ENCODE measurements at places on chromosomes 5 and 9.

DNA sequence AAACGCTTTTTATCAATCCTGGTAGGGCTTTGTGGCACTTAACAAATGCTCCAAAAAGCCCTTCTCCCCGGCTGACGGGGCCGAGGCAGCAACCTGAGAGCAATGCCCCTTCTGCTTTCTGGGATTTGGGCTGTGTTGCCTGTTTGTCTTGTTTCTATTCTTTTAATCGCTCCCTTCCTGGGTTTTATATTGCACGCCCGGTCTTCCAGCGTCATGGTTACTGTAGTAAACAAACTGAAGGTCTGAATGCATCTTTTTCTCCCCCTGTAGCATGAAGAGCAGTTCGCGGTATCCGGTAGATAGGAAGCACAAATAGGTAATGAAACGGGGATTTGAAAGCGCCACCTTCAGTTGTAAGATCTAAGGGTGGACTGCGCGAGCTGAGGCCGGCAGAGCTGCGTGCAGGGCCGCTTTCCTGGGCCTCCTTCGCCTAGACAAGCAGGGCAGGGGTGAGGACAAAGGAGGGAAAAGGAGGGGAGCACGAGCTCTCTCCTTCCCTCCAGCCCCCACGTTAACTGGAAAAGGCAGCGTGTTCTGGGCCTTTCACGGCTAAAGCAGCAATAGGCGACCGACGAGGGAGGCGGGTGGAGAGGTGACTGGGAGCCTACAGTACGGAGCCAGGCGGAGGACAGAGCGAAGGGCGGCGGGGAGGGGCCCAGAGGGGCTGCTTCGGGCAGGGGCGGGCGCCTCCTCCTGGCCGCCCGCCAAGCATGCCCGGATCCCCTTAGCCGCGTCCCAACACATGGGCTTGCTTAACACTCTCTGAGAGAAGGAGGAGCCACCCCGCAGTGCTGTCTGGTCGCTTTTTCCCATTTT is 49.3 kb upstream of the ZNF366 start:
- no peak for DNase-seq

GRCh38 chr5:138926688-138927448 is 51.7 kb upstream of the LRRTM2 start:
- DNase-seq: no peak

DNA sequence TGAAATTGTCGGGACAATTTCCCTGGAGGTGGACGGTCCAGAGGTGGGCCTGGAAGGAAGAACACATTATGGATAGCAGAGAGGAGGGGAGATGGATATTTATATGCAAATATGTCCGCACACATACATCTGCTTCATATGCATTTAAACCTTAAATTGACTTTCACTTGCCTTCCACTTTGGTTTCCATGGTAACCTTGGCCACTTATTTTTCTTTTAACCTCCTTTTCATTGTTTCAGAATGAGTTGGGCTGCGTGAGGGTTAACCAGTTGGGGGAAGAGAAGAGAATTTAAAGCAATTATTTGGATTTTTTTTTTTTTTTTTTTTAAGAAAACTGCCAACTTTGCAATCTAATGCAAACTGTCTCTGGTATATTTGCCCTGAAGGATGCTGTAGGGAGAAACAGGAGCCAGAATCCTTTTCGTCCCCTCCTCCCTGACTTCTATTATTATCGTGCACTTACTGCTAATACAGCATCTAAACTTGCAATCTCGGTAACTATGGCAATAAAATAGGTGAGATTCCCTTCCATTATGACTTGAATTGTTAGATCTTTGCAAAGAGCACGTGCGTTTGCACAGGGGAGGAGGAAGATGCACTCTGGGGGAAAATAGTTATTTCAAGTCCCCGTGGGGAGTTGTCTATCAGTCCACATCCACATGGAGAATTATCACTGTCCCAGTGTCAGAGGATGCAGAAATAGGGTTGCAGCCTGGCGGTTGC is 35.6 kb downstream of the TLR4 start:
- no peak for DNase-seq

DNA sequence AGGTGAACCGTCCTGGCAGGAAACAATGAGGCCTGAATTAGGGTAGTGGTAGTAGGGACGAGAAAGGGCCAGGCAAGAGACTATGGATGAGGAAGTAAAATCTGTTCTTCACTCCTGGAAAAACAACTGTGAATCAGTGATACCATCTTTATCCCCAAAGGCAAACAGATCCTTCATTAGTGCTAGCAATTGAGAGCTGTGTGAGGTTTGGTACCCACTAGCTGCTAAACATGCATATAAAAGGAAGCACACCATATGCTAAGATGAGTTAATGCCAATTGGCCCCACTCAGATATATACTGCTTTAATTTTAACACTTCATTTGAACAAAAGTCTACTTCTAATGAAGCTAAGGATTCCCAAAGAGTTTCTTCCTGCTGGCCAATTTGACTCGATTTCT is 244.8 kb upstream of the NR4A3 start:
- DNase-seq: no peak

DNA sequence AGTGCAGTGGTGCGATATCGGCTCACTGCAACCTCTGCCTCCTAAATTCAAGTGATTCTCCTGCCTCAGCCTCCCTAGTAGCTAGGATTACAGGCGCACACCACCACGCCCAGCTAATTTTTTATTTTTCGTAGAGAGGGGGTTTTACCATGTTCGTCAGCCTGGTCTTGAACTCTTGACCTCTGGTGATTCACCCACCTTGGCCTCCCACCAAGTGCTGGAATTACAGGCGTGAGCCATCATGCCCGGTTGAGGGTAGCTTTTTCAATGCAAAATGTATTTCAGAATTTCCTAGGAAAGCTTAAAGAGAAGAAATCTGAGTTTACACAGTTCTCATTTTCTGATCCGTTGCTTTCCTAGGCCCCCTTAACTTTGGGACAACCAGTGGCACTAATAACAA is 15.7 kb downstream of the BDP1 start:
- no peak for DNase-seq

DNA sequence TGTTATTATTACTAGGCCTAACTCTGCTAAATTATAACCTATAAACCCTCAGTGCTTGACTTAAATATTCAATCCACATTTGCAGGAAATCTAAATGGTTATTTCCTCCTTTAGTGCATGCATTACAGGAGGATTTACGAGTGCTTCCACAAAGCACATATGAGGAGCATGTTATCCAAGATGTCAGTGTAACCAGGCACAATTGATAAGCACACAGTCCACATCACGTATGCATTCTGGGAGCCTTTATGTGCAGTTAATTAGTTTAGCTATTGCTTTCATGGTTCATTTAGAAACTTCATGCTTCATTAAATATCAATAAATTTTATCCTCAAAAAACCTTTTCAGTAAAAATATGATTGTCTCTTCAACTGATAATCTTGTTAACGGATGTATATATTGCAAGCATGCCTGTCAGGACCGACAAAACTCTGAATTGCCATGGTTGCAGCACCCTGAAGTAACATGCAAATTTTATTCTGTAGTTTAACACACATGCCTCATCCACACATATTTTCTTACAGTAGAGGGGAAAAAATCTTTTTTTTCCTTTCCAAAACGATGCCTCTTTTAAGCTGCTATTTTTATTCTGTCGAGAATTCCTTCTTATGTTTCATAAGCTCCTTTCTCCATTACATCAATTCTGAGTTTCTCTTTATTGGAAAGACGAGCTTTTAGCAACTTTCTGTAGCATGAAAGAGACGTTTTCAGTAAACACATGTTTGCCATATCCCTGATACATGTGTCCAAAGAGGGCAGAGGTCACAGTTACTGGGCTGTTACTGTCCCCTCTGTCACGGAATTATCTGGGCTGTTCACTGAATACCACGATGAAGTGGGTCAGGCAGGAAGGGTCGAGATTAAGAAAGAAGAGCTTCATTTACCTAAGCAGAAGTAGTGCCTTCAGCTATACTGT is 142.0 kb downstream of the GLIS3 start:
- no peak for DNase-seq

DNA sequence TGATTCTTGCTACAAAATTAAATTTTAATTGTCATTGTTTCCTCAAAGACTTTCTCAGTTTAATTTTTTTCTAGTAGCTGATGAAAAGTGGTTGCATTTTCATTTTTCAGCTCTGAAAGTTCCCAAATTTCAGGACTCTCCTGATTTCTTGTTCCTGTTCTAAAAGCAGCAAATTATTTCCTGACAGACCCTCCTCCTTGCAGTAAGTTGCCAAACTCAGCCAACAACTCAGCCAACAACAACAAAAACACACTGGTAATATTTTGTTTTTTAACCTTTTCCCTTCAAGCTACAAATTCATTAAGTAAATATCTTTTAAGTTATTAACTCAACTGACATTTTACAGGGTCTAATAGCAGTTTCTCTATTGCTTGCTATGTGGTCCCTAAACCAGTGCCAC is 487.8 kb upstream of the NUDT12 start:
- DNase-seq: no peak

- no peak for DNase-seq
These were observed 135.0 kb upstream of the CCDC152 start for GRCh38 chr5:42621662-42622061.

- DNase-seq: no peak
These were observed 109.2 kb downstream of the RAPGEF6 start for GRCh38 chr5:131525805-131526204.

- DNase-seq: no peak
These were observed 136.5 kb upstream of the LARP1 start for GRCh38 chr5:154618696-154619095.

- no peak for DNase-seq
These were observed 104.6 kb upstream of the GPBP1 start for GRCh38 chr5:57069115-57069835.

DNA sequence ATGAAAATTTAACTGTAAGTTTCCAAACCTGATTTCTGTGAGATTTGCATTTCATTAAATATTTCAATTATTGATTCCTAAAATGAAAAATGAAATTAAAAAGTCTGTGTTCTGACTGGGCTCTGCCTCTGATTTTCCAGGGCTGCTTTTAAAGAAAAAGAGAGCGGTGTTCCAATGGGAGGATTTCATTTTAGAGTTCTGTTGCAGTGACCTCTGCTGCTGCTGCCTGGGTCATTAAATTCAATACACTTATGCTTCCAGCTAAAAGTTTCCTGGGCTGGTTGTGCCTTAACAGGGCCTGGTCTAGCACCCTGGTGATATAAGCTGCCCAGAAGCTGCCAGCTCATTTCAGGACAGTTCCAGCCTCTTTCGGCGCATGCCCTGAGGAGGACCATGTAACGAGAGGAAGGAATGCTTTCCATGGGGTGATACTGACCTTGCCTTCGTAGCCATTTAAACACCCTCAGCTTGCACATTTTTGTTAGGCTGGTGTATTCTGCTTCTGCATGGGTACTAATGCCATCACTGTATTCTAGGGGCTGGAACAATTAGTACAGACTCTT is 93.3 kb downstream of the TMEM174 start:
- DNase-seq: no peak

DNA sequence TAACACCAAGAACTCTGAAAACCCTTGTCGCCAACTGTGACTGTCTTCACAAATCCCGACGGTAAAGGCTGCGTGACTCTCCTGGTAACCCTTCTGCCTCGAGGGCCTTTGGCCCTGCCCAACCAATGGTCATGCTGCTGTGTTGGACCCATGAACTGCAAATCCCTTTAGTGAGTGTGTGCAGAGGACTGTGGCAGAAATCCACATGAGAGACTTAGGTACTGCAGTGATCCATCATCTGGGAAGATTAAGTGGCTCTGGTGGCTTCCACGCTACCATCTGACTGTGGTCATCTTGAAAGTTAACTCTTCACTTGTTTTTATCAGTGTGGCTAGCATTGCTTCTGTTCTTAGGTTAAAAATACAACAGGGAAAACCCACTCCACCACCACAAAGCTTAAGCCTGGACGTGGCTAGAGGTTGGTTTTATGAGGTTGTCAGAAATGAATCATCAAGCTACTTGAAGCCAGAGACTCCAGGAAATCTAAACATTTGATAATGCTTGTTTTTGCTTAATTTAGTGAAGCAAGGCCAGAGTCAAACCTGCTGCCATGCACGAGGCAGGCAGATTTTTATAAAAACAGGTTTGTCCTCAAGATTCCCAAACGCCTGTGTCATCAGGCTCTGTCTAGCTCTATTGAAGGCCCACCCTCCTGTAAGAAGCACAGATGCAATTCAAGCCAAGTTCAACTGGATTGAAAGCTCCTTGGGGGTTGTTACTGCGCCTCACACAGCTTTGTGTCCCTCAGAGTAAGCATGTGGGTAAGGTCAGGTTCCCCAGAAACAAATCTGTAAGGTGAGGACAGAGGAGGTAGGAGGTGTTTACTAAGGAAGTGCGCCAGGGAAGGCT is 52.7 kb upstream of the ERCC6L2 start:
- DNase-seq: no peak

GRCh38 chr5:122858451-122858850 is 13.0 kb downstream of the SNX24 start:
- no peak for DNase-seq

- no peak for DNase-seq
These were observed 158.5 kb upstream of the RGS7BP start for GRCh38 chr5:64347309-64347708.

GRCh38 chr5:14450018-14450524 is 131.5 kb upstream of the OTULINL start:
- no peak for DNase-seq
